ENCODE measurements at places on chromosomes 4 and X.

- DNase-seq = no peak
Observed at GRCh38 chr4:2941138-2942036, 21.8 kb downstream of the NOP14 start.

DNA sequence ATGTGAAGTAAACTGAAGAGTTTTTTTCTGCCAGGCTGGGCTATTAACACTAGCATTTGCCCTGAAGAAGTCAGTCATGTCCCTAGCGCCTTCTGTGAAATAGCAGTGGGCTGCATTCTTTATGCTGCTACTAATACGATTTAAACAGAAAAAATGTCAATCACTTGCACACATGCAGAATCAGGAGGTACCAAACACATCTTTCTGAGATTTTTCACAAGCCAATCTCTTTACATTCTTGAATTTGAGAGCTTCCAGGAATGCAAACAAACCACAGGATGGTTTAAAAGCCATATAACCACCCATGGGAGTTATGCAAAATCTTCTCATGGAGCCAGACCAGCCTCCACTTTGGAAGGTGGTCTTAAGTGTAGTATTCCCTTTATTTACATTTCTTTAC is 220.1 kb downstream of the IQCM start:
- no peak for DNase-seq

GRCh38 chr4:40553995-40554394 is 75.7 kb downstream of the RBM47 start:
- DNase-seq = no peak

GRCh38 chr4:94226763-94227162 is 19.1 kb downstream of the SMARCAD1 start:
- no peak for DNase-seq

DNA sequence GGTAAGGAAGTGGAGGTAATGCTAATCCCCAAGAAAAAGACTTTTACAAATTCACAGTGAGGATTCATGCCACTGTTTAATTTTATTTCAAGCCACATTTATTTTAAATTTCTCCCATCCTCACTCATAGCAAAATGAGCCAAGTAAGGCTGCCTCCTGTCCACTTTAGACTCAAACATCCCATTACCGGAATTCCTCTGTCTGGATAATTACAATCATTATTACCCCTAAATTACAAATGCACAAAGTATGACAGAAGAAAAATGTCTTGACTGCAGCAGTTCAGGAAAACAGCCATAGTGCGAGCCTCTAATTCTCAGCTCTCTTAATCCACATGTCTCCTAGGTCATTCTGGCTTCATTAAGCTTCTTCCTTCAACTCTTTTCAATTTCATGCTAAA is 57.0 kb downstream of the MAPK10 start:
- DNase-seq = no peak

- DNase-seq = no peak
Observed at GRCh38 chr4:6826781-6827508, 44.4 kb downstream of the KIAA0232 start.

DNA sequence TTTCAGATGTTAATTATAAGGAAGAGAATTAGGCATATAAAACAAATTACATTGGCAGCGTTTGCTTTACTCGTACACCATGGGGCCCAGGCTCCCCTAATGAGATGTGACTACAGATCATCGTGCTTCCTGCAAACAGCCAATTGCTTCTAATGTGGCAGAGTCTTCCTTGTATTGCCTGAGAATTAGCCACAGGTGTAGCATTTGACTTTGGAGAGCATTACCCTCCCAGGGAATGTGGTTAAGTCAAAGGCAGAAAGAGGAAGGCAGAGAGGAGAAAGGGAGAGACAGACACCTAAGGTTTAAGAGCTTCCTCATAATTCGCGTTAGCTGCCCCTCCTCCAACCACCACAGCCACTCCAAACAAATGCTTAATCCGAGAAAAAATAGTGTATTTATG is 97.0 kb downstream of the MID1IP1 start:
- DNase-seq = no peak

DNA sequence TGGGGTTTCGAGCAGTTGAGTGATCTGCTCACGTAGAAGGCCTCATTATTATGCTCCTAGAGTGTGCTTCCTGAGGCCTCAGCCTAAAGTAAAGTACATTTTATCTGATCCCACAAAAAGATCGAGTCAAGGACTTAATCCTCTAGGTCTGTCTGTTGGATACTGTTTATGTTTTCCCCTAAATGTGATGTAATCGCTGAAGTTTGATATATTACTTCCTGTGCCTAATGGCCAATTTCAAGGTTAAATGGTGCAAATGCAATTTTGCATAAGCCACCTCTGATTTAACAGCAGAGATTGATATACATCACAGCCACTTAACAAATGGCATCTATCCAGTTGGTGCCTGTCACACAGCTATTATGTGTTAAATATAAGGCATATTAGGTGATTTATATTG is 19.4 kb upstream of the SERTM2 start:
- no peak for DNase-seq

DNA sequence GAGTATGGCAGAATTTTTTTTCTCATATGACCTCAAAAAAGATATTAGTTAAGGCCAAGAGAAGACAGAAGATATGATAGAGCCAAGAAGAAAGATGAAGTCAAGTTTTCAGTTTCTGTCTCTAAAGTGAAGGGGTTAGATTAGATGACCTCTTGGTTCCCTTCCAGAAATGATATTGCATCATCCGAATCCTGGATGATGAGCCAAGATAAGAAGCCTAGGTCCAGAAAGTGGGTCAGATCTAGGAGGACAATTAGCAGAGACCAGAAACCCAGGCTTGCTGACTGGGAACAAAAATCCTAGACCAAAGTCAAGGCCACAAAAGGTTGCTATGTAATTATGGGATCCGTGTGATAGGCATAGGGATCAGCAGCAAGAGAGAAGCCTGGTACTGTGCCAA is 20.2 kb downstream of the SATL1 start:
- no peak for DNase-seq

DNA sequence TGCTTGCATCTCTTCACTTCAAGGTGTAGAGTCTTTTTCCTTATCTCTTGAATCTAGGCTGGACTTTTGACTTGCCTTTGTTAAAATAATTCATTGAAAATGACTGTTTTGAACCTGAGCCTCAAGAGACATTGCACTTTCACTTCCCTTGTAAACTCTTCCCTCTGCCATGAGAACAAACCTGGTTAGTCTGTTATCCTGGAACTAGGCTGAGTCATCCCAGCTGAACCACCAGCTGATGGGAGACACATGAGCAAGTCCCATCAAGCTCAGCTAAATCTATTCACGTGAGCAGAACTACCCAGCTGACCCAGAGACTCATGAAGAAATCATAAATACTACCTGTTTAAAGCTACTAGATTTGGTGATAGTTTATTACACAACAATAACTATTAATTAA is 202.3 kb upstream of the CENPE start:
- DNase-seq = no peak

DNA sequence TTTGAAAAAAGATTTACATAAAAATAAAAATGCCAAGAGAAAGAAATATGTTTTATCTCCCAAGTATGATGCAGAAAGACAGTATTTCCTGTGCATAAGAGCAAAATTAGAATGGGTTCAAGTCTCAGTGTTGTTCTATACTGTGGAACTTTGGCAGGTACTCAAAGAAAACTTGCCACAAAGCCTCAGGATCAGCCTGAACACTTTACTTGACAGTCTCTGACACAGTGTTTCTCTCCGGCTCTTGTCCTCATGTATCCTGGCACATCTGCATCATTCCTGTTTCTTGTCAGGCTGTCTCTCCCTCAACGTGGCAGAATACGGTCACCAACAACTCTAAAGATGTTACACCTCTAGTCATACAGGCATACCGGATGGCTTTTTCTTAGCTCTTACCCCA is 273.7 kb downstream of the ARHGAP24 start:
- DNase-seq = no peak

GRCh38 chr4:153152501-153153338 is 51.5 kb upstream of the TRIM2 start:
- peak; percentile 66 for DNase-seq

DNA sequence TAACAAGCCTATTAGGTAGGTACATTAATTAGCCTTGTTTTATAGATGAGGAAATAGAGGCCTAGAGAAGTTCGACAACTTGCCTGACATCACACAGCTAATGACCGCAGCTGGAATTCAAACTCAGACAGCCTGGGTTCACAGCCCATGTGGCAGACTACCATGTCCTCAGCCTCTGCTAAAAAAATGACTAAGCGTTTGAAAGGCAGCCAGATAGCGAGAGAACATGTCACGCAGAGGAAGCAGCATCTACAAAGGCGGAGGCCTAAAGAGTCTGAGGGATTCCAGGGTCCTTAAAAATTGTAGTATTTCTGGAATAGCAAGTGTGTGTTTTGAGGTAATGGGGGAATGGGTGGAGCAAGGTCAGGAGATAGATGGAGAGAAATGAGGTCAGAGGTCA is 33.2 kb upstream of the BMP15 start:
- DNase-seq = no peak

- no peak for DNase-seq
Observed at GRCh38 chr4:109389369-109390114, 44.1 kb upstream of the SEC24B start.

DNA sequence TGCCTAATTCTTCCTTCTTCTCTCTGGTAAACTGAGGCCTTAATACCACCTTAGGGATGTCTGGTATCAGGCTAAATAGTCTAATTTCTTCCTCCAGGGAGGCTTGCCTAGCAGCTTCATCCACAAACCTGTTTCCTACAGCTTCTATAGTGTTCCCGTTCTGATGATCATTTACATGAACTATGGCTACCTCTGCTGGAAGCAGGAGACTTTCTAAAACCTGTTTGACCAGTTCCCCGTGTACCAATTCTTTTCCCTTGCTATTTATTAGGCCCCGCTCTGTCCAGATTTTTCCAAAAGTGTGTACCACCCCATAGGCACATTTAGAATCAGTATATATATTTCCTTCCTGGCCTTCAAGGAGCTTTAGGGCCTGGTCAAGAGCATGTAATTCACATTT is 5.8 kb upstream of the USP38 start:
- no peak for DNase-seq

DNA sequence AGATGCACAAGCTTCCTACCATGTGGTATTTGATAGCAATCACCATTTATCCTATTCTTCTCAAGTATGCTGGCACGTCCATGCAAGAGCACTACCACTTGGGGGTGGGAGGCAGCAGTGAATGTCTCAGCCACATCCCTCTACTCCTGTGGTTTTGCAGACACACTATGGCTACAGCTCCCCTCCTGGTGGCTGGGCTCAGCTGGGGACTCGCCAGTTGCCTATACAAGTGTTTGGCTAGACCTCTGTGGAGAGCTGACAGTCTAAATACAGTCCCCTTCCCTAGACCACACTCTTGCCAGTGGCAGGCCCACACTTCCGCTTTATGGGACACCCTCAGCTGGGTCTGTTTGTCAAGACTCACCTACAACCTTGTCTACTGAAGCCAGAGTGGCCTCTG is 53.2 kb downstream of the ADGRA3 start:
- no peak for DNase-seq

GRCh38 chr4:131381055-131381454 is 1768.0 kb upstream of the PCDH10 start:
- no peak for DNase-seq

DNA sequence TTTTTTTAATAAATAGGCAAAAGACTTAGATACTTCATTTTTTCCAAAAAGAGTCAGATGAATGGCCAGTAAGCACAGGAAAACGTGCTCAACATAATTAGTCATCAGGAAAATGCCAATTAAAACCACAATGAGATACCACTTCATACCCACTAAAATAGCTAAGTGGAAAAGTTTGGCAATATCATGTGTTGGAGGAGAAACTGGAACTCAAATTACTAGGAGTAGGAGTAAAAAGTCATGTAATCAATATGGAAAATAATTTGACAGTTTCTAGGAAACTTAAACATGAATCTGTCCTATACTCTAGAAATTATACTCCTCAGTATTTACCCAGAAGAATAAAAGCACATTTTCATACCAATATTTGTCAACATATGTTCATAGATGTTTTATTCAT is 449.8 kb downstream of the INPP4B start:
- DNase-seq = no peak

GRCh38 chr4:146061610-146062334 is 113.7 kb upstream of the LSM6 start:
- DNase-seq = no peak

DNA sequence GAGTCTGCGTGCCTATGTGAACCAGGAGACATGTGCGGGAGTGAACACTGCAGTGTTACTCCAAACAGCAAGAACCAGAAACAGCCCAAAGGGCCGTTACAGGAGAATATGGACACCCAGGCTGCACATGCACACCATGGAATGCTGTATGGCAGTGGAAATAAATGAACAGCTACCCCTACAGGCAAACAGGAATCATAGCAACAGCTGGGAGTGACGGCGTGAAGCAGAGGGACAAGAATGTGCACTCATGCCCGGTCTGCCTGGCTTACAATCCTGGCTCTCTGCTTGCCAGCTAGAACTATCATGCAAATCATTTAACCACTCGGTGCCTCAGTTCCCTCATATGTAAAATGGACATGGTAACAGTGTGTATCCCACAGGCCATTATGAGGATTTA is 16.6 kb downstream of the GPKOW start:
- DNase-seq = no peak

DNA sequence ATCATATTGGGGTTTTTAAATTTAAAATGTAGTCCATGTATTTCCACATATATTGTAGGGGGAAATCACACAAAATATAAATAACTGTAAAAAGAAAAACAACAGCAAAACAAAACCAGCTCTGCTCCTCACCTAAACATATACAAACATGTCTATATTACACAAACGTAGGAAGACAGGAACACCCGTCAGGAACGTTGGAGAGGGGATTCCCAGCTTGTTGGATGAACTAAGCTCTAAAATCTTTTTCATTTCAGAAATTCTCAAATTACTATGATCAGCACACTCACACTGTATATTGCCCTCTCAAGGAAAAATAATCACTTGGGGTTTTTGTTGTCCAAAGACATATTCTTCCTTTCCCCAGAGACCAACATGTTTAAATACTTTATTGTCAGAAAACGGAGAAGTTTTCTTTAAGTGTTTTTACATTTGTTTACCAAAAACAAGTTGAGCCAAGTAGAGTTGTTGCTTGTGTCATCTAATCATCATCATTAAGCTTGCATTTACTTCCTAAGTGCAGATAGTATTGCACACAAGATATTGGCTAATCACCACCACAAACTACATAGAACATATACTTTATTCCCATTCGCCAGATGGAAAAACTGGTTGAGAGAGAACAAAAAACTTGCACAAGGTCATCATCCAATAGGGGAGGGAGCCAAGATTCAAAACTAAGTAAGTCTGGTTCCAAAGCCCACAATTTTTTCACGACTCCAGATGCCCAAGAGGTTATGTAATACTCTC is 2.4 kb upstream of the TLR10 start:
- DNase-seq = no peak

Data from activated CD8-positive, alpha-beta T cell treated with anti-CD3 and anti-CD28 coated beads, Interleukin-2, amount 10 ng/mL, durations not matched to agents 7 days and 5 days (primary cell).